ENCODE measurements at places on chromosomes 2 and 18. TPM values are rescaled to one million over a fixed set of nuclear protein-coding genes. Genes with fewer than 3 reads are reported as not detected.

Gene RAPGEF4
- 1.3 TPM for total RNA-seq

Gene WDFY1
- 62.6 TPM for total RNA-seq

Gene TMEM37
- not detected for total RNA-seq

Gene AMER3
- not detected for total RNA-seq
